ENCODE measurements at places on chromosomes 2 and 18. TPM values are rescaled to one million over a fixed set of nuclear protein-coding genes. Genes with fewer than 3 reads are reported as not detected.

The HOXD12 gene
- not detected for total RNA-seq

The TGIF1 gene
- 19.2 TPM for total RNA-seq

The TMEM178A gene
- 2.1 TPM for total RNA-seq

The REG1B gene
- total RNA-seq, result not detected

The ZNF514 gene
- 15.8 TPM for total RNA-seq

The DSG2 gene
- 73.7 TPM for total RNA-seq

The LANCL1 gene
- 46.6 TPM for total RNA-seq

DNA sequence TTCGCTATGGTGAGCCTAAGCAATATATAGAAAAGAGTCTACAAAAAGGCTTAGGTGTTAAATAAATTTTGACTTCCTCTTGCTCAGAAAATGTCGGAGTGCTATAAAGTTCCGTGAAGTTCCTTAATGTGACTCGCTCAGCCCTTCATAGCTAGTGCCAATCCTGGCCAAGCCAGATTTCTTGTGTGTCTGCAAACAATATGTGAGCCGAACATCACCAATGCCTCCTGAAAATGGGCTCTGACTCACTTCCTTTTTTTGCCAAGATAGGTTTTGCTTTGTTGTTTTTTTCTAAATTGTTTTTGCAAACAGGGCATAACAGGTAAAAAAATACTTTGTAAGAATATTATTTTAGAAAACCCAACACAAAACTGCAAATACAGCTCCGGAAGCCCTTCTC lies 26.1 kb downstream of the CDC42EP3 start:
- no peak for DNase-seq

GRCh38 chr2:40348038-40348437 lies 103.9 kb downstream of the SLC8A1 start:
- DNase-seq, result no peak

DNA sequence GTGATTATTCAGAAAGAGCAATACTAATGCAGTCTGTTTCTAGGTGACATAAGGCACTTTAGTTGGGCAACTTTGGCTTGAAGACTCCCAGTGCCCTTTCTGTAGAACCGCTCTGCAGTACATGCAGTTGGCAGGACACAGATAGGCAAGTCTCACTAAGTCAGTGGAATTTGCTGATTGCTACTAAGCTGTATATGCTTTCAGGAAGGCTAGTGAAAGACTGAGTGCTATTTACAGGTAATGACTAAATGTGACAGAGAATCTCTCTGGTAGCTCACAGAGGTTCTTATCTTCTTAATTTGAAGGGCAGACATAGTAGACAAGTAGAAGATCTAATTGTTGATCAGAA lies 243.0 kb downstream of the WDPCP start:
- DNase-seq, result no peak

GRCh38 chr2:72793798-72794440 lies 31.9 kb downstream of the EXOC6B start:
- no peak for DNase-seq

DNA sequence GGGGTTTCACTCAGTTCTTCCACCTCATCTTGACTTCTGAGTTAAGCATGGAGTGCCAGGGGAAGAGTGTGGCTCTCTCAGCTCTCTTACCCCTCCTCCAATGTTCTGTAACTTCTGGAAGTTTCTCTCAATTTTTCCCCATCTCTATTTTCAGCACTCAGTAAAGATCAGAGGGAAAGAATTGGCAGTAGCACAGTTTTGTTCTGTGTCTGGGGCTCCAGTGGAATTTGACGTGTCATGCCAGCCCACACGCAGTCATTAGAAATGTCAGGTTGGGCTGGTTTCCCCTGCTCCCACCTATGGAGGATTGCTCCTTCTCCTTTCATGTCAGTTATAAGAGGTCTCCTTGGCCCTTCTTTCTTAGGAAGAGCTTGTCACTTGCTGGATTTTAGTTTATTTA lies 104.6 kb upstream of the COL3A1 start:
- no peak for DNase-seq

DNA sequence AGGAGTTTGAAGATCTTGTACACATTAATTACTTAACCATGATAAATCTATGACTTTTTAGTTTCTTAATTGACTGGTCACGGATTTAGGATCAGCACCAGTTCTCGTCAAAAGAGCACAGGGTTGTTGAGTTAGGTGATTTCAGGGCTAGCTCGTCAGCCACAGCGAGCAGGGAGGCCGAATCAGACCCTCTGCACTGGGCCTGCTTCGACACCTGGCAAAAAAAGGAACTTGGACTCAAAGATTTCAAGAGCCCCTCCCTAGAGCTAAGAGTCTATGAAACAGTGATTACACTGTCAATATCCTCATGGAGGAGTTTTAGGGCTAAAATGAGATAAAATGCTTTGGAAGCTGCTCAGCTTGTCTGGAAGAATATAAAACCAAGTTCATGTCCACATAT lies 4.6 kb upstream of the SERTAD2 start:
- DNase-seq, result no peak

GRCh38 chr2:206814498-206814897 lies 49.1 kb downstream of the FASTKD2 start:
- DNase-seq, result no peak

GRCh38 chr2:222332116-222332515 lies 33.3 kb upstream of the PAX3 start:
- DNase-seq, result no peak

DNA sequence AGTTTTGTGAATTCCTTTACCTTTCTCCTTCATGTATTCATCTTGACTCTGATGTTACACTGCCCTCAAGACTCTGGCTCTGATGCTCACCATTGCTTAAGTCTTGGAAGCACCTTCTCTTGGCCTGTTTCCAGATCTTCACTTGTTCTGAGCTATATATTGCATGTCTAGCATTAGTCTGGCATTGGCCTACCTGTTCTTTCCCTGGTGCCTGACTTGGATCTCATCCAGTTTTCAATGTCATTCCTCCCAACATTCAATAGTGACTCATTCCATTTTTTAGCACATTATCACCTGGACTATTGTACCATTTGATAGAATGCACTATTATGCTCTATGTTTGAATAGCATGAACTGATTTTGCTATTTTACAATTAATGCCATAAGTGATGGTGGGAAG lies 127.3 kb upstream of the NYAP2 start:
- no peak for DNase-seq

- DNase-seq, result no peak
These were observed 162.2 kb downstream of the LRRC30 start for GRCh38 chr18:7393080-7393479.

DNA sequence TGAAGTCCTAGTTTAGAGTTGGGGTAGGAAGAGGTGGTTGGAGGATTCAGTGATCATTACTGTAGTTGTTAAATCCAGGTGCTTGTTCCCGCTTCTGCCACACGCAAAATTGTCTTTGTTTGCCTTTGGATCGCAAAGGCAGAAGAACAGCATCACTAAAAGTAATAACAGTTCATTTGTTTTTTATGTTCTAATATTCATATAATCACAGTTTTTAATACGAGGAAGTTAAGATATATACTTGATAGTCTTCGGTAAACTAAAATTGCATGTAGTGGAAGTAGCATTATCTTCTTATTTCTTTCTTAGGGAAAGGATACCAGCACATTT lies 365 bp downstream of the NDUFB3 start:
- no peak for DNase-seq

GRCh38 chr2:177972782-177973181 lies 99.8 kb downstream of the PDE11A start:
- DNase-seq, result no peak

DNA sequence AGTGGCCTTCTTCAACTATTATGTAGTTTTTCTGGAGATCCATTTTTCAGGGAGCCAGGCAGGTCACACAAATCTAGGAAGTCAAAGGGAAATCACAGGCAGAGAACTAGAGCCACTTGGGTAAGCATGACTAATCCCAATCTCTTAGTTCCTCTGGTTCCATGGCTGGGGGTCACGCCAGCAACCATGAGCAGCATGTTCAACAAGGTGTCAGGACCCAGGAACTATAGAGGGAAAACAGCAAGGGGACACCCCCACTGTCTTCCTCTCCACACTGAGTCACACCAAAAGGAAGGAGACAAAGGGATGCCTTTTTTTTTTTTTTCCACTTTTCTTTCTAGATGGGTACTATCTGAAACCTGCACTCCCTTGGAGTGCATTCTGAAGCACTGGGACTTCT lies 250.9 kb downstream of the OTX1 start:
- no peak for DNase-seq

Data from right cardiac atrium (tissue), 5 donors.